AG08396 (cell line): ENCODE measurements at places on chromosomes 3 and 15.

DNA sequence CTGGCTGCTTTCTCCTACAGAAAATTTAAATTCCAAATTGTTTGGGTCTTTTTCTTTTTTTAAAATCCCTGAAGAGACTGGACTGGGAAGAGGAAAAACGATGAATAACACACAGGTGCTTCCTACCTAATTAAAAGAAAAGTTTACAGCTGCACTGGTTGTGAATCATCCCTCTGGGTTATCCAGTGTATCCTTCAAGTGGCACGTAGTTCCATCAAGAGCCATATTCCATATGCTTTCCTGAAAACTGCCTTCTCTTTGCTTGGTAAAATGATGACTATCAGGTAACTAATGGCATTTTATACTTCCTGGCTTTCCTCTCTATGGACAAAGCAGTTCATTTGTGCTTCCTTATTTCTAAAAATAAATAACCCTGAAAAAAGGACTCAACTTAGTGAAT is 123.2 kb downstream of the MAGI1 start:
- no peak for DNase-seq

GRCh38 chr3:48896936-48897335 is 1.7 kb downstream of the SLC25A20 start:
- DNase-seq, result no peak

- no peak for DNase-seq
Observed at GRCh38 chr3:55899887-55900286, 412.8 kb upstream of the WNT5A start.

DNA sequence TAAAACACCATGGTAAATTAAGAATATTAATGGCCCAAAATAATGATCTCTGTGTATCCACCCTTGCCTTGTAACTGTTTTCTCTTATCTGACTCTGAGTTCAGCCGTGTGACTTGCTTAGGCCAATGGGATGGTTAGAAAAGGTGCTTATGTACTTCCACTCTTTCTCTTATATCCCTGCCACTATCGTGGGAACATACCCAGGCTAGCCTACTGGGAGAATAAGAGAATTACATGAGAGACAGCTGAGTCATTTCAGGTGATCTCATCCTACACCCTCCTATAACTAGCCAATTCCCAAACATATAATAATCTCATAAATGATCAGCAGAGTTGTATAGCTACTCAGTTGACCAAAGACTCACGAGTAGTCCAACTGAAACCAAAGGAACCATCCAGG is 98.3 kb upstream of the ABI3BP start:
- no peak for DNase-seq

DNA sequence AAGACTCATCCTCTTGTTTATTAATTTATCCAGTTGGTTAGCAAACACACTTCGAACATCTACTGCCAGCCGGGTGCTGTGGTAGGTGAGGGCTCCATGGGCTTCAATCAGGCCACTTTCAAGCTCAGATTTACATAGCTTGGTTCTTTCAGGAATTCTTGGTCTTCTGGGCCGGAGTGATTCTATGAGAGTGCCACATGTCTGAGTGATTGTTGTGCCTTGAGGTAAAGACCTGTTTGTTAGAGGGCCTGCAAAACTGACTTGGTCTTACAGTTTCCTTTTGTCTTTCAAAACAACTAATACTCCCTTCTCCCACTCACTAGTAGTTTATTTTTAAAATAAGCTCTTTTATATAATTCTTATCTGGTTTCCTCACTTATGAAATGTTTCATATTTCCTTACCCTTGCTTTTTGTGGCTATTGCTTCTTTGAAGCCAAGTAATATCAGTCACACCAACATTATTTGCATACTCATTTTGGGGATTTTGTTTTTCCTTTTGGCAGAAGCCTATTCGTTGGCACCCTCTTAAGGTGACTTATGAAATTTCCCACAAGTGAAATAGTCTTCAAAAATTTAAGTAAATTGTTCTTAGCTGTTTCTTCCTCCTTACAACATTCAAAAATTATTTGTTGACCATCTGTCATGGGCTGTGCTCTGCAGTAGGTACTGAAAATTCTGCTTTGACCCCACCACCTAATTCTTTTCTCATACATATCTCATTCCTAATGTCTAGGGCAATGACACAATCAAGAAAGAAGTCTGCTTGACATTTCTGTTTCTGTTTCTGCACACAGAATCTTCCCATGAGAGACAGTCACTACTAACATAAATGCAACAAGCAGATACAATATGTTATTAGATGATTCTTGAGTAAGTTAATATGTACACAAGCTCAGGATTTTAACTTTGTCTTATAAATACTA is 120.2 kb downstream of the LRRC28 start:
- DNase-seq, result no peak

- DNase-seq, result peak; percentile 23
Observed at GRCh38 chr3:187922704-187923416, 177.6 kb upstream of the BCL6 start.

DNA sequence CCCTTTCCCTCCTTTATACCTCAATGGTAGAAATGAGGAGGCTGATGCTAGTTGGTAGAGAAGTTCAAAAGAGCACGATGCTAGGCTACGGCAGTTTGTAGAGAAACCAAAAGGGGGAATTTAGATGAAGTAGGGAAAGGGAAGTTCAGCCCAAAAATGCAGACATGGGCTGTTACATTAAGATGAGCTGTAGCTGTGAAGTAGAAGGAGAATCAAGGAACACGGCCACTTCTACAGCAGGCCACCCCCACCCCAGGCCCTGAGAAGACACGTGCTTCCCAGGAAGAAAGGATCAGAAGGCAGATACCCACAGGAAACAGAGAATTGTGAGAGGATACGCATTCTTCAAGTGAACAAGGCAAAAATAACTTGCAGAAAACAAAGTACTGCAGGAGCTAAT is 2.1 kb upstream of the PARP14 start:
- DNase-seq, result no peak

DNA sequence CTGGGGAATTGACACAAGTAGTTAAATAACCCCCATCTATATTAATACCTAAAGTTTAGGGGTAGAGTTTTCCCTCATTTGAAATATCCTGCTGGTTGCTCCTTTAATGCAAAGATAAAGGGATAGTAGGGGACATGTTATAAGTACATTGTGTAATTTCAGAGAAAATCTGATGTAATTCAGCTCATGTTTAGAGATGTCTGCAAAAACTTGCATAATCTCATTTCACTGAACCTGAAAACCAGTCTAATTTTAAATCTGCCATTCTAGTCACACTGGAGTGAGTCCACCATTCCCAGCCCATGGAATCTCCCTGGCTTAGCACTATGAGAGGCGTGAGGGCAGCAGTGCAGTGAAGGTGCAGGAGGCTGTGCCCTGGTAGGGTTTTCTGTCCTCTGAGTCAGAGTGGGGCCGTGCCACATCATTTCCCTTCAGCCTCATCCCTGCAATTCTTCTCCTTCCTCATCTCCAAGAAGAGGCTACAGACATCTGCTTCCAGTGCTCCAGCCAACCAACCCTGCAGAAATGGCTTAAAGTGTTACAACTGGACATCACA is 246.3 kb upstream of the UMPS start:
- no peak for DNase-seq

- no peak for DNase-seq
Observed at GRCh38 chr3:72041511-72041910, 256.6 kb upstream of the PROK2 start.

- peak; percentile 39 for DNase-seq
Observed at GRCh38 chr15:32802286-32802936, 84.6 kb downstream of the GREM1 start.

- DNase-seq, result no peak
Observed at GRCh38 chr3:15337963-15338362, 5.6 kb upstream of the SH3BP5 start.

- no peak for DNase-seq
Observed at GRCh38 chr3:22091329-22091728, 340.3 kb upstream of the ZNF385D start.

DNA sequence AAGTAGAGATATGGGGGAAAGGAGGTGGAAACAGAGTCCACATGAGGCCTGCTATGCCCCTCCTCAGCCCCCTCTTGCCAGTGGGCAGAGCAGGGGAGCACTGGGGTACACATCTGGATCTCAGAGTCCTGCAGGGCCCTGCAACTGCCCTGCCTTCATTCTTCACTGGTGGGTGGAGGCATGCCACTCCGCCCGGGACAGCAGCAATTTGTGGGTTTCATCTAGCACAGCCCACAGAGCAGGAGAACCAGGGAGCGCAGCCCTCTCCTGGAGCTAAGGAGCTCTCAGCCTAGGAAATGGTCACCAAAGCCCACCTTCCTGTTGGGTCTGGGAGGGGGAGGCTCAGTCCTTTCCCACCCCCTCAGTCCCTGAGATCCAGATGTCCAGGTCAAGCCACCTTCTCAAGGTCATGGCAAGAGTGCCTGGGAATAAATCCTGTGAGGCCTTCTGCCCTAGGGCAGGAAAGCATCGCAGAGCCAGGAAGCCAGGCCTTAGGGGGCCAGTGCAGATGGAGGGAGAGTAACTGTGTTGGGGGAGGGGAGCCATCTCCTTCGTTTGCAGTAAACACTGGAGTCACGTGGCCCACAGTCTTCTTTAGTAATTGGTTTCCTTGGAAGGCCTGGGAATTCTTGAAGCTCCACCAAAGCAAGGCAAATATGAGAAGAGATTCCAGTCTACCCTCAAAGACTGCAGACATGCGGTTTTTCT is 31.0 kb downstream of the ANP32A start:
- peak; percentile 32 for DNase-seq

DNA sequence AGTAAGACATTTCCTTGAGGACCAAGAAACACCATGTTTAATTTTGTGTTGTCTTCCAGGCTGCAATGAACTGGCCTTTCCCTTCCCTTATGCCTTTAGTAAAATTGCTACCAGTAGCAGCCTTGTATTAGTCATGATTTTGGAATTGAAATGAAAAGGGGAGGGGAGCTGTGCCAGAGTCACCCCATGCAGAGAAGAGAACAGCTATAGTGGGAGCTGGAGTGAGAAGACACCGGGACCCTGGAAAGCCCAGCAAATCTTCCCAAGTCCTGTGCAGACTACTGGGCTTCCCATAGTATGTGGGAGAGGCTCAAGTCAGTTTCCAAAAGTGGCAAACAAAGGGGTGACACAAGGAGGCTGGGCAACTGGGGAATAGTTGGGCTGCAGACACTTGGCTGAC is 178.5 kb downstream of the NR1D2 start:
- DNase-seq, result peak; percentile 29

- no peak for DNase-seq
Observed at GRCh38 chr3:122787872-122788271, 5.8 kb downstream of the HSPBAP1 start.

DNA sequence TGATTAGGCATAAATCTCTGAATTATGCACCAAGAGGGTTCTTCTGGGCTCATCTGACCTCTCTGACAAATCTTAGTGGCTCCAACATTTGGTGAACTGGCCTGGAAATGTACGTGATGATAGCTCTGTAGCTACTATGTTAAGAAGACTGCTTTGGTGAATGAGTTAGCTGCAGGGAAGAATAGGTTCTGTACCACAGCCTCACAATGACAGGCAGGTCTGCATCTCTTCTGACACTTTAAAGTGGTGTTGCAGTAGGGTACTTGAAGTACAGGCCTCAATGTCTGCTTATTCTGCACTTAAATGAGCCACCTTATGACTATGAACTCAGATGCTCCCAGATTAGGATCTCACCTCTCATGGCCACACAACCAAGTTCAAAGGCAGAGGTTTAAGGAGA is 7.0 kb downstream of the FGF7 start:
- no peak for DNase-seq

- no peak for DNase-seq
Observed at GRCh38 chr3:48492461-48493202, 11.3 kb downstream of the SHISA5 start.

- no peak for DNase-seq
Observed at GRCh38 chr15:91077029-91077428, 23.0 kb upstream of the SV2B start.

DNA sequence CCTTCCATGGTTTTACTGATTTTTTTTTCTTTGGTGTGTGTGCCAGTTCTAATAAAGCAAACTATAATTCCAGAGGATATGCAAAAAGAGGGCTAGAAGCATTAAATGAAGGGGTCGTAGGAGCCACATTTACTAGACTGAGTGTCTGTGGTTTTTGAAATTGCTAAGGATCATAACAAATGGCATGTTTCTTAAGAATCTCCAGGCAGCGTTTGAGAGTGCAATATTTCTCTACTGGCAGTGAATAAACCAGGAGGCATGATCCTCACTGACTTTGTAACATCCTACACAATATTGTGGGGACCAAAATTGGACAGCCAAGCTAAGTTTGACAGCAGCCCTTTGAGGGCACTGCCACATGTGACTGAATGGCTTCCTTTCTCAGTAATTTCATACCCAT is 115.9 kb upstream of the CCNL1 start:
- DNase-seq, result no peak

GRCh38 chr3:170735821-170736220 is 134.2 kb downstream of the RPL22L1 start:
- no peak for DNase-seq

DNA sequence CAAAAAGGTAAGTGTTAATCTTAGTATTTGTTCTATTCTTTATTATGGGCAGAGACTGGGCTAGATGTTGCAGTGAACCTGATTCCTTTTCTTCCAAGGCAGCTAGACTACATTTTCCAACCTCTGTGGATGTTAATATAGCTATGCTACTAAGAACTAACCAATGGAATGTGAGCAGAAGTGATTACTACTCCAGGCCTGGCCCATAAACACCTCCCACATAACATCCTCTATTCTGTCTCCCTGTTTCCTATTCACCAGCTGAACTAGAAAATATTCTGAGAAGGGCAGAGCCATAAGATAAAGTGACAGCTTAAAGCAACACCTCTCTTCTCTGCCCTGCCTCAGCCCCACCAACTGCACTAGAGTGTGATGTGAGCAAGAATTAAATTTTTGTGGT is 29.4 kb downstream of the CD200R1L start:
- no peak for DNase-seq

- no peak for DNase-seq
Observed at GRCh38 chr3:193510154-193510553, 44.5 kb downstream of the ATP13A4 start.

- DNase-seq, result no peak
Observed at GRCh38 chr3:114691871-114692270, 398.0 kb downstream of the TIGIT start.

GRCh38 chr3:194757647-194758061 is 72.0 kb downstream of the FAM43A start:
- DNase-seq, result no peak

DNA sequence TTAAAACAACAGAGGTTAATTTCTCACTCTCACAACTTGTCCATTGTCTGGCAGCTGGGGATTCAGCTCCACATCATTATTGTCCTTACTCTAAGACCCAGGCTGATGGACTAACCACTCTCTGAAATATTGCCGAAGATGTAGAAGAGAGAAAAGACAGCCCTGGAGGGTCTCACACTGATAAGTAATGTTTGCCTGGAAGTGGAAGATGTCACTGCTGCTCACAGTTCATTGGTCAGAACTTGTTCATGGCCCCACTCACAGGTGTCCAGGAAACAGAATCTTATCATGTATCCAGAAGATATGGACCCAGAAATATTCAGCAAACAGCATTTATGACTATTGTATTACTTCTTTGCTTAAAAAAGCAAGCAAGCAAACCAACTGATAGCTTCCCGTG is 62.2 kb upstream of the LPP start:
- no peak for DNase-seq

DNA sequence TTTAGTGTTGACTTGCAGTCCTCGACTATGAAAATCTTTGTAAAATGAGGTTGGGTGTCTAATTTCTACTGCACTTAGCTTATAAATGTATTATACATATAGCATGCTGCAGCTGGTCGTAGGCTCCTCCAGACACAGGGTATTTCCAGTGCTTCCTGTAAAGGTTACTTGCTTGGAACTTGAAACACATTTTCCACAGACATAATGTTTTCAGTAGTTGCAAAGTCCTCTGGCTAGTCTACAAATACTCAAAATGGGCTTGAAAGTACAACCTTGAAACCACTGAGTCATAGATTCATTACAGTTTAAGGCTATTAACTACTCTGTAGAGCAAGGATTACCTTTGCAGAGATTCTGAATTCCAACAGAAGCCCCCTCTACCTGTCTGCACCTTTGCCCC is 464.1 kb downstream of the RAP2B start:
- DNase-seq, result no peak
